ENCODE measurements at places on chromosomes 11 and 22.
A peak's percentile ranks its signal among the peaks of the same experiment; 100 is the strongest.

- peak; percentile 4 for DNase-seq
Observed at GRCh38 chr22:27880778-27881394, 38.2 kb downstream of the PITPNB start.

GRCh38 chr11:63999349-64000025 lies 13.2 kb downstream of the OTUB1 start:
- DNase-seq, result no peak

DNA sequence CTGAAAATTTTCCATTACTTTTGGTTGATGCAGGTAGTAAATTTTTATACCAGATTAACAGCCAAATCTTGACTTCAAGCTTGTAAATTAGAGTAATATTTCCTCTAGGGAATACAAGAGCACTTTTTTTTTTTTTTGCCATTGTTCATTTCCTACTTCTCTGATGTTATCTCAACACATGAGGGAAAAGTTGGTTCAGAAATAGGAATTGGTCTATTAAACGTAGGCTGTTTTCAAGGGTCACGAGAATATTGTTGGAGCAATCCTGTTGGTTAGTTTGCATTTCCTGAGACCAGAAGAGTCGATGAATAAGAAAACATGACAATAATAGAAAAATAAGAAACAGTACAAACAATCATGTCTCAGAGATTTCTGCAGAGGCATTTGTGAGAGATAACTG lies 453.9 kb upstream of the CCDC179 start:
- no peak for DNase-seq

DNA sequence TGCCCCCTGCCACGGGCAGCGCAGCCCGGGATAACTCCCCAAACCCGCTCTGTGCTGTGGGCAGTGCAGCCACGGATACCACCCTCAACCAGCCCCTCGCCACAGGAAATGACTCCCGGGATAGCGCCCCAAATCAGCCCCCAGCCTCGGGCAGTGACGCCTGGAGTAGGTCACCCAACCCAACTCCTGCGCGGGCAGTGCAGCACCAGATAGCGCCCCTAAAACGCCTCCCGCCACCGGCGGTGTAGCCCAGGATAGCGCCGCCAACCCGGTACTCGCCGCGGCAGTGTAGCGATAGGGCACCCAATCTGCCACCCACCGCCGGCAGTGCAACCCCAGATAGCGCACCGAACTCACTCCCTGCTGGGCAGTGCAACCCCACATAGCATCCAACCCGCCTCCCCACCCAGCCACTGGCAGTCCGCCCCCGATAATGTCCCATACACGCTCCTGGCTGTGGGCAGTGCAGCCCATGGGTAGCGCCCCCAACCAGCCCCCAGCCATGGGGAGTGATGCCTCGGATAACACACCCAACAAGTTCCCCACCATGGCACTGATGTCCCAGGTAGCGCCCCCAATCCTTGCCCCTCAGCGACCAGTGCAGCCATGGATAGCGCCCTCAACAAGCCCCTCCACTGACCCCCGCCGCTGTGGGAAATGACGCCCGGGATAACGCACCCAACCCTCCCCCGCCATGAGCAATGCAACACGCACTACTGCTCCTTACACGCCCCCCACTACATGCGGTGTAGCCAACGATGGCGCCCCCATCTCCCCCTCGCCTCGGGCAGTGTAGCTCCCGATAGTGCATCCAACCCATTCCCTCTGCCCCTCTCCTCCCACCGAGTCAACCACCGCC lies 1.5 kb downstream of the RFPL2 start:
- no peak for DNase-seq

DNA sequence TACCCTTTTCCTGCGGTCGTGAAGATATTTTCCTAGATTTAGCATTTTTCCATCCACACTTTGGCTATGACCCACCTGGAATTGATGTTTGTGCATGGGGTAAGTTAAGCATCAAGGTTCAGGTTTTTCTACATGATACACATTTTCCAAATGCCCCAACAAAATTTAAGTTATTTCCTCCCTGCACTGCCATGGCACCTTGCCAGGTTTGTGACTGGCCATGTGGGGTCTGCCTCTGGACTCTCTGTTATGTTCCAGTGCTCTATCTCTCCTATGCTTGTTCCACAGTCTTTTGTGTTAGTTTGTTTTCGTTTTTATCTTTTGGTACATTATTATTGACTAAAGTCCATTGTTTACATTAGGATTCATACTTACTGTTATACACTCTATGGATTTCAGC lies 934.3 kb downstream of the TBC1D22A start:
- no peak for DNase-seq

GRCh38 chr22:29914165-29914564 lies 31.2 kb downstream of the MTMR3 start:
- DNase-seq, result no peak

- no peak for DNase-seq
Observed at GRCh38 chr22:36042240-36042639, 13.6 kb upstream of the RBFOX2 start.

DNA sequence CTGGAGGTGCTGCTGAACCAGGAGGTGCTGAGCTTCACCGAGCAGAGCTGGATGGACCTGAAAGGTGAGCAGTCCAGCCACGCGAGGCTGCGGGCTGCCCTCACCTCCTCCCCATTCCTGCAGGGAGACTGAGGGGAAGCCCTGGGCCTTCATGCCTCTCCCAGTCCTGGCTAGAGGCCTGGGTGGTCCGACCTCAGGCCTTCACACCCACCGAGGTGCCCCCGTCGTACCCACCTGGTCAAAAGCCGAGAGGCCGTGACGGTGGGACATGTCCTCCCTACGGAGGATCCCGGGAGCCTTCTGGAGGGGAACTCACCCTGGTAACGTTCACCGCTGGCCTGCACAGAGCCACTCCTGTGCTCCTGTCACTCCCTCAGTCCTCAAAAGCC lies 5.1 kb downstream of the SUSD2 start:
- no peak for DNase-seq

DNA sequence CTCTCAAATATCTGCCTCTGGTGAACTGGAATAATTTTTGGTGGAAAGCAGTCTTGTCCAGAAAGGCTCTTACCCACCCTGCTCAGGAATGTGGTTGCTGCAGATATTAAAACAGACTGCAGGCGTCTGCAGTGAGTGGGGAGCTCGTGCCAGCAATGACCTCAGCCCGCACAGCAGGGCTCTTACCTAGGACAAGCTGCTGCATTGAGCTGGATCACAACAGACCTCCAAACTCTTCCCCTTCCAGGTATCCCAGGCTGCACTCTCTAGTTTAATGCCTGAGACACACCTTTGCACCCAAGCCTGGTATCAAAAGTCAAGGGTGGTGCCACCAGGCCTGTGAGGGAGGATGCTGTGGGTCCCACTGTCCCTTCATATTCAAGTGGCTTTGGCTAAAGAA lies 69.7 kb upstream of the CDON start:
- peak; percentile 86 for DNase-seq

- DNase-seq, result no peak
Observed at GRCh38 chr22:29309332-29310064, 3.0 kb downstream of the GAS2L1 start.

DNA sequence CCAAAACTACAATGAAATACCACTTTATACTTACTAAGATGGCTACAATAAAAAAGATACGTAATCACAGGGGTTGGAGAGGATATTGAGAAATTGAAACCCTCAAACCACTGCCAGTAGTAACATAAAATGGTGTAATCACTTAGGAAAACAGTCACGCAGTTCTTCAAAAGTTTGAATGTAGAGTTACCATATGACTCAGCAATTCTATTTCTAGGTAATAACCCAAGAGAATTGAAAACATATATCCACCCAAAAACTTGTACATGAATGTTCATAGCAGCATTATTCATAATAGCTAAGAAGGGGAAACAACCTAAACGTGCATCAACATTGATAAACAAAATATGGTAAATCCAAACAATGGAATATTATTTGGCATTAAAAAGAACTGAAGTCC lies 24.4 kb upstream of the PSMA1 start:
- DNase-seq, result no peak

GRCh38 chr11:68950270-68950669 lies 30.5 kb downstream of the MRGPRD start:
- DNase-seq, result no peak

DNA sequence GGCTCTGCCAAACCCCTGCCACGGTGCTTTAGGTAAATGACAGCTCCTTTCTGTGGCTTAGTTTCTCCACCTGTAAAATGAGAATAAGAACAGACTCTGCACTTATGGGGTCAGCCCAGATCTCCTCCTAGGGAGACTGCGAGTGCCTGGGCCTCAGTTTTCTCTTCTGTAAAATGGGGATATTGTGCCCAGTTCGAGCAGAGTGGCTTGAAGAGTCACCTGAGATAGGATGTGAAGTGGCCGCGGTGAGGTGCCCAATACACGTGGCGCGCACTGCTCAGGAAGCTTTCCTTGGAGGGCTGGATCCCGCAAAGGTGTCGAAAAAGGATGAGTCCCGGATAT lies 473 bp upstream of the EMID1 start:
- DNase-seq, result no peak

DNA sequence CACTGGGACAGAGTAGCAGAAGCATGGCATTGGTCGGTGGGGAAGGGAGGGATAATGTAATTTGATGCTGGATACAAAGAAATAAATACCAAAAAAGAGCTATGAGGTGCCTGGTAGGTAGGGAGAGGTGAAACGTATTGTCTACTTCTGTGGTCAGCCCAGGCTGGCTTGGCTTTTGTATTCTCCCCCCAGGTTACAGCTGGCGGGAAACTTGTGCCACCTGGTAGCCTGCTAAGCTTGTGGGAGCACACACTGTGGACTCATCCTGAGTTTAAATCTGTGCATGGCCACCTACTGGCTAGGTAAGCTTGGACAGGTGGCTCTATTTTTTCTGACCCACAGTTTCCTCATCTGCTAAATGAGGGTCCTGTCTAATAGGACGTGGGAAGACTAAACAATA lies 165.2 kb upstream of the E2F8 start:
- DNase-seq, result no peak

- peak; percentile 93 for DNase-seq
Observed at GRCh38 chr11:117814766-117815261, 9.7 kb downstream of the FXYD2 start.

GRCh38 chr11:16811136-16812020 lies 72.9 kb downstream of the C11orf58 start:
- no peak for DNase-seq

- no peak for DNase-seq
Observed at GRCh38 chr22:23847310-23847920, 8.6 kb upstream of the DERL3 start.

DNA sequence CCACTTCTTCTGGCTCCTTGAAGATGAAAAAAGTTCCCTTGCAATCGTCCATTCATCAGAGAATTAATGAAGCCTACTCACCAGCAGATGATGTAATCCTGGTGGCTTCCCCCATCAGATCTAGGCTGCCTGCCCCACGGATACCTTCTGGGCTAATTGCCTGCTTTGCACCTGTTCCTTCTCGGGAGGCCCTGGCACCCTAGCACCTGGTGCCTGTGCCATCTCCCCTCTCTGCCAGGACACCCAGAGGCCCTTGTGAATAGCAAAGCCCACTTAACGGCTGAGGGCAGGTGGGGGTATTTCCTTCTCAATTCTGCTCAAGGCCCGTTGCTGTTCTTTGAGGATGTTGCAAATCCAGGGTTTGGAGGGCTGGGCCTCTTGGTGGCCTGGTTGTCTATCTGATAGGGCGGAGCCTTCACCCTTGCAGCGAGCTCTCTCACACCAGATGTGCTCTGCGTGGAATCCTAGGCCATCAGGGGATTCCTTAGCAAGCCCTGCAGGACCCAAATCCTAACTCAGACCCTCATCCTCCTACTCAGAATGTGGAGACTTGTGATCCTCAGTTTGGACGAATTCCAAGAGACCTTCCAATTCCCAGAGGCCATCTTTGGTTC lies at the start of gene LMO2:
LMO2 (minus strand) TSS at position 363 of the 614 bp plus-strand sequence. CDS start 22,360 bp downstream, outside the sequence.
- peak; percentile 98 for DNase-seq

DNA sequence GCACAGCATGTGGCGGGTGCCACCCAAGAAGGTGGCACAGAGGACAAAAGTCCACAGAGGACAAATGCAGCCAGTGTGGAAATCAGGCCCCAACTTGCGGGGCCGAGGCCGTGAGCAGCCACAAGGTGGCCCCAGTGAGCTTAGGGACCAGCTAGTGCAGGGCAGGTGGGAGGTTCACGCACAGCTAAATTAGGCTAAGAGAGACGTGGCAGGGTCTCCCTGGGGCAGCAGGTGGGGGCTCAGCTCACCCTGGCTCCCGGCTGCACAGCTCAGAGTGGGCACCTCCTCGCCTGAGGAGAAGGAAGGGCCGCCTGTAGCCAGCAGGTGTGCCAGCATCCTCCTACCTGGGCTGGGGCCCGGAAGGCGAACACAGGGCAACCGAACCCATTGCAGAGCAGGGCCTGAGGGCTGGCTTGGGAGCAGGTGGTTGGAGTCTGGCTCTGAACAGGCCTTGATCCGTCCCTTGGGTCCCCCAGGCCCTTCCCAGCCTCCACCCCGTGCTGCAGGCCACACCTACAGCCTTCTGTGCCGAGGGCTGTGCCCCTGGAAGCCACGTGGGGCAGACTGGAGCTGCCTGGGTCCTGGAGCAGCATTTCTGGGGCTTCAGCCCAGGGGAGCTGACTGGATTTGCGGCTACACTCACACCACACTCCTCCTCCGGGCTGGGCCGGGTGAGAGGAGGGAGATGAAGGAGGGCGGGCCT lies 26.1 kb upstream of the CELSR1 start:
- DNase-seq, result peak; percentile 66

- no peak for DNase-seq
Observed at GRCh38 chr11:67680696-67681470, 6.5 kb upstream of the ALDH3B2 start.

DNA sequence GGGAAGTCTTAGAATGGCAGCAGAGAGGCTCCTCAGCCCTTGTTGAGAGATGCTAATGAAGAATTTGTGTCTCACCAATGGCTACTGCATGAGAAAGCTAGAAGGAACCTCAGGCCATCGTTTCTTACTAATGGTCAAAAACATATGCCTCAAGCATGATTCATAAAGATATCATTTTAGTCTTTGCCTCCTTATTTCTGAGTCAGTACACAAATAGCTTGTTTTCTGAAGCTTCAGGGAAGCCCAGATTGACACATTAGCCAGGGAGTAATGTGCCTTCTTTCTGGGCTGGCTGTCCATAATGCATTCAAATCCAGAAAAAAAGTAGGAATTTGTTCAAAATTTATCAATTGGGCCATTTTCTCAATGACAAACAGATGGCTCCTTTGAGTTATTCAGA lies 169.4 kb upstream of the ZBED5 start:
- DNase-seq, result no peak

DNA sequence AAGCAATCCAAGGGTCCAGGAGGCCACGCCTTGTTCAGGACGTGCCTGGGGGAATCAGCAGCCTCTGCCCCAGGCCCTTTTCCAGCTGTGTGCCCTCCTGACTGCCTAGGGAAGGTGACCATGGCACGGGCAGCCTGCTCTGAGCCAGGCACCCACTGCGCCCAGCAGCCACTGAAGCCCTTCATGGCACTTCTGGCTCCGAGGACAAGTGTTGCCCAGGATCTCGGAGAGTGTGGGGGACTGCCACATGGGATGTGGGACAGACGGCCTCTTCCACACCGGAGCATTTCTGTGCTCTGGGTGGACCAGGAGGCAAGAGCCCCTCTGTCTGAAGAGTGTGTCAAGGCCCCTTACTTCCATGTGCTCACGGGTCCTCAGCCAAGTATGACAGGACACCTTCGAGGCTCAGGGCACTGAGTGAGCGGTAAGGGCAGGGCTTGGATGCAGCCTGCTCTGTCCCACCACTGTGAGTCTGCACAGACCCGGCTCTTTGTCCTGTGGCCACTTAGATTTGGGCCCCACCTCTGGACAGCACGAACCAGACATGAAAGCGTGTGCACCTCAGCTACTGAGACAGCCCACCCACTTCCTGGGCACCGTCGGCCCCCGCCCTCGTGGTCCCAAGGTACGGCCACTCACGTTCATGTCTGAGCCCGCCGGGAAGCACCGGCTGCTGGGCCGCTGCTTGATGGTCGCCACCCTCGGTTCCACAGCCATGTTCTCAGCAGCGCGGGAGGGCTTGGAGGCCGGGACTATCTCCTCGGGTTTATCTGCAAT lies 93.6 kb downstream of the CTTN start:
- DNase-seq, result no peak

Measured in DMS79 treated with DMSO at 0.1 percent for 48 hours (cell line).